ENCODE measurements at places on chromosomes 7 and 10.

DNA sequence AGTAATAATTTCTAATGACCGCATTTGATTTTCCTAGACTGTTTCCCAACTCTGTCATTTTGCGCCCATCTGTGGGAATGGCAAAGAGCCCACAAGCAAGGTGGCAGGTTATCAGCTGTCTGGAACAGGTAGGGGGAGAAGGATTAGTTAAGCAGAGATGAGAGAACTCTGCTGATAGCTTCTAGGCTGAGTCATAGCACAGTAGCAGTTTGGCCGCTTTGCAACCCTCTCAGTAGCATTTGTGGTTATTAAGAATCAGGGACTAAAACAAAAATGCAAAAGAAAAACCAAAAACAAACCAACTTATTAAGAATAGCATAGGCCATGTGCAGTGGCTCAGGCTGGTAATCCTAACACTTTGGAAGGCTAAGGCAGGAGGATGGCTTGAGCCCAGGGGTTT, 602.7 kb upstream of the SORCS1 start:
- DNase-seq, result no peak

- DNase-seq, result no peak
These were observed 72.5 kb downstream of the CDK6 start for GRCh38 chr7:92763636-92764423.

- DNase-seq, result no peak
These were observed 10.6 kb downstream of the LRIT2 start for GRCh38 chr10:84214612-84215235.

- DNase-seq, result no peak
These were observed 68.5 kb upstream of the BMPER start for GRCh38 chr7:33836797-33837355.

- DNase-seq, result no peak
These were observed 12.1 kb downstream of the HKDC1 start for GRCh38 chr10:69232252-69232651.

DNA sequence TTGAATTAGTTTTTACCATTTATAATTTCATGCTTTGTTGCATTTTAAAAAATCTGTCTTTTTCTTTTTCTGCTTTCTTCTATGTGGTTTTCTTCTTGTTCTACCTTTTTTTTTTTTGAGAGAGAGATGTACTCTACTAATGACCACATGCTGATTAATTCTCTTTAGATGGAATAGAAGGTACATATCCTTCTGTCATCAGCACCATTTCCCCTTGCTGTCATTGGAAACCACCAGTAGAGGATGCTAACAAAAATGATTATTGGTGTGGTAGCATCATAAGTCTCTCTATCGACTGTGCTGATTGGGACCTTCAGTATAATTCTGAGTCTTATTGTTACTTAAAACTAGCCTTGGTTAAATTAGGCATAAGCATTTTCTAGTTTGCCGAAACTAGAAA, 3.6 kb downstream of the ZEB1 start:
- no peak for DNase-seq

DNA sequence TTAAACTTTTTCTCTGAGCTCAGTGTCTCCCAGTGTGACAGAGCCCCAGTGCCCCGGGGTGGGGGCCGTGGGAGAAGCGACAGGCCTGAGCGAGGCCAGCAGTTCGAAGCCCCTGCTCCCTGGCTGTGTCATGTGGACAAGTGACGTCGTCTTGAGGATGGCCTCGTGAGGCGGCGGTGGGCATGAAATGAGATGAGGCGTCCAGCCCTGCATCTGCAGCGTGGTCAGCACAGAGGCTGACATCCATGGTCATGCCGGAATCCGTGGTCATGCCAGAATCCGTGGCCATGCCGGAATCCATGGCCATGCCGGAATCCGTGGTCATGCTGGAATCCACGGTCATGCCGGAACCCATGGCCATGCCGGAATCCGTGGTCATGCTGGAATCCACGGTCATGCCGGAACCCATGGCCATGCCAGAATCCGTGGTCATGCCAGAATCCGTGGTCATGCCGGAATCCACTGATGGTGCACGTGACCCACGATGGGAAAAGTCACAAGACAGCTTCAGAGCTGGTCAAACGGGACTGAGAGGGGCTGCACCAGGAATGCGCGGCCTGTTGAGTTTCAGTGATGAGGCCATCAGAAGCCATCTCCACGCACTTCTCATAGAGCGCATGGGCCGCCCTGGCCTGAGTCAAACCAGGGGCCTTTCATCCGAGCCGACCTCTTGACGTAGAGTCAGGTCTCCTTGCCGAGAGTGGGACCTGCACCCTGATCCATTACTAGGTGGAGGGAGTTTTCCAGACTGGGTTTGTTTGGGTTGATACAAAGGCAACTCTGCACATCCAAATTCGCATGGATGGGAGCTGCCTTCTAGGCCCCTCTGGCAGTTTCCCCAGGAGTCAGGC, 342.5 kb downstream of the PTPRN2 start:
- DNase-seq, result no peak

DNA sequence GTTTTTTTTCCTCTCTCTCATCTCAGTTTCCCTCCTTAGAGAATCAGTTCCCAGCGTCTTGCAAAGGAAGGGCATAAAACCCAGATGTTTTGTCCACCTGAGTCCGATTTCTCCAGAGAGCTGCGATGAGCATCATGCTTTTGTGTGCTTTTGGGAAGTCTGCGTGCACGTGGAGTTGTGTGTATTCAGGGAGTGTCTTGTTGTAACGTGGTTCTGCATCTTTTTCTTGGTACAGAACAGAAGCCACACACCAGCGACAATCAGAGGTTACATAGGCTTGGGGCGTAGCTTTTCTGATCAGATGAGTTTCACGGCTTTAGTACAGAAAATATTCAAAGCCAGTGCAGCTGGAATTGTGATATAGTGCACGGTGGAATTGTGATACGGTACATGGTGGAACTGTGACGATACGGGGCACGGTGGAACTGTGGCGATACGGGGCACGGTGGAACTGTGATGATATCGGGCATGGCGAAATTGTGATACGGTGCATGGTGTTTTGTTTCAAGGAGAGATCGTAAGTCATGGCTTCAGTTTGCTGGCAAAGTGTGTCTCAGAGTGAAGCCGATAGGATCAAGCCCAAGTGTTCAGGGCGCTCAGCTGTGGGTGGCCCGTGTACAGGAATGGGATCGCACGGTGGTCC, 32.8 kb downstream of the FOXK1 start:
- DNase-seq, result no peak

DNA sequence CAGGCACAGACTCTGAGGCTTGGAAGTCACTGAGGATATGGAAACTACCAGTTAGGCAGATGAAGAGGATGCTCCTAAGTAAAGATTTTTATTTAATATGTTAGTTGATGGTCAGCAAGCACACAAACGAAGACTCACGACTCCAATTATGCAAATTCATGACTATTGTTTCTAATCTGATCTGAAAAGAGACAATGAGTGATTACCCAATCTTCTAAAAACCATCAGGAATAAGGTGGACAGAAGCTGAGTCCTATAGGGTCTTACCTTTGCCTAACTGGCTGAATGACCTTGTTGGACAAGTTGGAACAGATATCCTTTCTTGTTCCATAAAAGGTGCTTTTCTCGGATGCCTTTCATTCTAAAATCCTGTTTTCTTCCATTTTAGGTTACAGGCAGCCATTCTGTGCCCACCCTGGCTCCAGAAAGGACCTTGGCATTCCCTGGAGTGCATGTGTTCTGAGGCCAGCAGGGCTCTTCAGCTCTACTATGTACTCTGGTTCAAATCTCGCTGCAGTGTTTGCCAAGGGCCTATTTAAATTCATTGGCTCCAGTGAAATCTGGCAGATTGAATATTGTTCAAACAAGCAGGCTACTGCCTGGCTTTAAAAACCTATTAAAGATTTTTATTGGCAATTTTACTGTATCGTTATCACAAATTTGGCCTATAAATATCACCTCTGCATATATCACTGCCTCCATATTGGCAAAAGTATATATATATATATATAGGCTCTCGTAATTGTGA, 77.5 kb downstream of the SLC25A13 start:
- no peak for DNase-seq

DNA sequence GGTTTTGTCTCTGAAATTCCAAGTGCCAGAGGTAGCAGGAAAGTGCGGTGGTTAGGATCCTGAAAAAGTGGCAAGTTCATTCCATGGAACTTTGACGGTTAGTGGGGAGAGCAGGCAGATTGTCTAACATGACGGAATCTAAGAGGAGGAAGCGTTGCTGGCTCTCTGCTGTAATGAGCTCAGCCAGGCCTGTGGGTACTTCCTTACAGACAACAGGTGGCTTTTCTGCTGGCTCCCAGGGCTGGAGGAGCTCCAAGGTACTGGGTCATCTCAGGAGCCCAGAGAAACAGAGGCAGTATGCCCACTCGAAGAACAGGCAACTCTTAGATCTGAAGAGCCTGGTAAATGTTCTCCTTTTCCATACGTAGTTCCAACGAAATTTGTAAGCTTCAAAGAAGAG, 3.1 kb upstream of the AIFM2 start:
- no peak for DNase-seq

DNA sequence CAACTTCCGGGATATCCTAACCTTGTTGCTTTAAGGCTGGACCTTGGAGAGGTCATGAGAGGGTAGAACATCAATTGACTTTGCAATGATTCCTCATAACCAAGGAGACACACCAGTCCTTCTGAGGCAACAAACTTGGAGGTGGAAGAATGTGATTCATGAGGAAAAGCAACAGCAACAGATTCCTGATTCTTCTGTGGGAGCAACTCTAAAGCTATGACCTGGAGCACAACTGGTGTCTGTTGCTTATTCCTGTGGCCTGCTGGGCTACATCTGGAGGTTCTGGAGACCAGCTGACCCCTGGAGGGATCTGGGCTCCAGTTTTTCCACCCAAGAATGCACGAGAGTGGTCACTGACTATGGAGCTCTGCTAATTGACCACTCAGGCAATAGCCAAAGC, 116.6 kb downstream of the CREB5 start:
- DNase-seq, result no peak

DNA sequence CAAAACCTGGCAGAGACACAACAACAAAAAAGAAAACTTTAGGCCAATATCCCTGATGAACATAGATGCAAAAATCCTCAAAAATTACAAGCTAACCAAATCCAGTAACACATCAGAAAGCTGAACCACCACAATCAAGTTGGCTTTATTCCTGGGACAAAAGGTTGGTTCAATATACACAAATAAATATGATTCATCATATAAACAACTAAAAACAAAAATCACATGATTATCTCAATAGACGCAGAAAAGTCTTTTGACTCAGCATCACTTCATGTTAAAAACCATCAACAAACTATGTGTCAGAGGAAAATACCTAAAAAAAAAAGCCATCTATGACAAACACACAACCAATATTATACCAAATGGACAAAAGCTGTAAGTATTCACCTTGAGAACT, 283.5 kb downstream of the THSD7A start:
- no peak for DNase-seq

DNA sequence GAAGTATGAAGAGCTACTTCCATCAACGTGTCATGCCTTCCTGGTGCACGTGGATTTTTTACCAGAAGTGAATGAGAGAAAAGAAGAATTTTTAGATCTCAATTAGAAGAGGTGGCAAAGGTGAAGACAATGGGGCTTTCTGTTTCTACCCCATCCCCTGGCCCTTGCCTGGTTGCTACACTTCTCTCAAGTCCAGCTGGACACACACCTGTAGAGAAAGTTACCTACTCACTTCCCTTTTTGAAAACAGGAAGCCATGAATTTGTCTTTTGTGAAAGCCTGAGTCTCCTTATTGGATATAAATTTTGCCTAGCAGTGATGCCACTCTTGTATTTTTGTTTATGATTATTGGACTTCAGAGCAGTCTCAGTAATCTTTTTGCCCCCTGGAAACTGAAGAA, 142.9 kb upstream of the AKR1E2 start:
- no peak for DNase-seq

GRCh38 chr7:31776616-31777015, 89.6 kb downstream of the PPP1R17 start:
- no peak for DNase-seq

- DNase-seq, result no peak
These were observed 51.5 kb downstream of the ANKMY2 start for GRCh38 chr7:16594061-16594460.

GRCh38 chr10:25481467-25481866, 306.7 kb downstream of the GPR158 start:
- DNase-seq, result no peak

- no peak for DNase-seq
These were observed 23.0 kb downstream of the TOMM7 start for GRCh38 chr7:22799633-22800032.

DNA sequence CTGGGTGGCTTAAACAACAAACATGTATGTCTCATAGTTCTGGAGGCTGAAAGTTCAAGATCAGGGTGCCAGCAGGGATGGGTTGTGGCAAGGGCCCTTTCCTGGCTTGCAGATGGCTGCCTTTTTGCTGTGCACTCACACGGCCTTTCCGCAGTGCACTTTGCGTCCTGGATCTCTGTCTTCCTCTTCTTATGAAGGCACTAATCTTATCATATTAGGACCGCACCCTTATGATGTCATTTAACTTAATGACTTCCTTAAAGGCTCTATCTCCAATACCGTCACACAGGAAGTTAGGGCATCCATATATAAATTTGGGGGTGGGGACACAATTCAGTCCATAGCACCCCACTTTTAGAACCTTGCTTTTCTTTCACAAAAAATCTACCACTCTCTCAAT, 255.2 kb downstream of the SNX13 start:
- no peak for DNase-seq

DNA sequence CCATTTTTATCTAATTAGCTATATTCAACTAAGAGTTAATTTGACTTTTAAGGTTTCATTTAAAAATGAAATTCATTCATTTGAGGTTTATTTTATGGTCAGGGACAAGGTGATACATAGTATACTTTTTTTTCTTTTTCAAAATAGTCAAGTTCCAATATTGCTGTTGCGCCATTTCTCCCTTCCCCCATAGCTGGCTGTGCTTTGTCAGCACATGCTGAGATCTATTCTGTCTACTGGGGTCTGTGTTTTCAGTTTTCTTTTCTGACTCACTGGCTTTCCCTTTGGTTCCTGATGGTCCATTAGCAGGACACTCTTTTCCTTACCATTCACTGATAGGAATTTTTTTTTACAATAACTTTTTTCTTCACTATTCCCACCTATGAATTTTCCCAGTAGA, 336.4 kb upstream of the TMEM229A start:
- DNase-seq, result no peak

DNA sequence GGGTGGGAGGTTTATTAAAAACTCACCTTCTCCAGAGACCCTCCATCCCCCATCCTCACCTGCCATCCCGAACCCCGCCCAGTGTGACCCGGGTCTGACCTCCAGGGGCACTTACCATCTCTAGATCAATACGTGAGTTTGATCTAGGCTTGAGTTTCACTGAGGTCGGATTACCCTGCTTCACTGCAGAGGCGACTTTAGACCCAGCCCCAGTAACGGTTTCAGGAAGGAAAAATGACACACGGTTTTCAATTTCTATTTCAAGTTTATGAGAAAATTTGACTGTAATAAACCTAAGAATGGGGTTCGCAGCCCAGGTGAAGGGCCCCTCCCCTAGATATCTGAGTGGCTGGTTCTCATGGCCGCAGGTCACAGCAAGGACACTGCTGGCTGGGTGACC, 33.1 kb downstream of the RCC1L start:
- no peak for DNase-seq

DNA sequence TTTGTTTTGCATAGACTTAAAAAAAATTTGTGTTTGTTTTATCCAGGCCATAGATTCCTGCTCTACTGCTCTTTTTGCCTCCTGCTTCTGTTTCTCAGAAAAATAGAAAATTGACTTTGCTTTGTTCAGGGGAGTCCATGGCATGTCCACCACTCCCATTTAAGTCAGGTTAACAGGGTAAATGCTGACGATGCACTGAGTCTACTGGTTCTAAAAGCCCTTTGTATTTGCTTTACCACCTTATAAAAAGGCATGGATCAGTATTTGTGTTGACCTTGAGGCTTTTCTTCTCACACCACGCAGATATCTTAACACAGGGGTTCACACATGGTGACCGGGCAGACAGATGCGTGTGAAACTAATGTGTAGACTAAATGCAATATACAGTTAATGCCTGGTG, 139.5 kb upstream of the RHEB start:
- DNase-seq, result no peak

Measured in NCI-H774 (cell line).